ENCODE measurements at places on chromosomes 3 and 15.

- DNase-seq, result no peak
Observed at GRCh38 chr3:195154793-195155535, 116.0 kb downstream of the XXYLT1 start.

GRCh38 chr15:64423970-64424369 lies 36.3 kb downstream of the TRIP4 start:
- no peak for DNase-seq

DNA sequence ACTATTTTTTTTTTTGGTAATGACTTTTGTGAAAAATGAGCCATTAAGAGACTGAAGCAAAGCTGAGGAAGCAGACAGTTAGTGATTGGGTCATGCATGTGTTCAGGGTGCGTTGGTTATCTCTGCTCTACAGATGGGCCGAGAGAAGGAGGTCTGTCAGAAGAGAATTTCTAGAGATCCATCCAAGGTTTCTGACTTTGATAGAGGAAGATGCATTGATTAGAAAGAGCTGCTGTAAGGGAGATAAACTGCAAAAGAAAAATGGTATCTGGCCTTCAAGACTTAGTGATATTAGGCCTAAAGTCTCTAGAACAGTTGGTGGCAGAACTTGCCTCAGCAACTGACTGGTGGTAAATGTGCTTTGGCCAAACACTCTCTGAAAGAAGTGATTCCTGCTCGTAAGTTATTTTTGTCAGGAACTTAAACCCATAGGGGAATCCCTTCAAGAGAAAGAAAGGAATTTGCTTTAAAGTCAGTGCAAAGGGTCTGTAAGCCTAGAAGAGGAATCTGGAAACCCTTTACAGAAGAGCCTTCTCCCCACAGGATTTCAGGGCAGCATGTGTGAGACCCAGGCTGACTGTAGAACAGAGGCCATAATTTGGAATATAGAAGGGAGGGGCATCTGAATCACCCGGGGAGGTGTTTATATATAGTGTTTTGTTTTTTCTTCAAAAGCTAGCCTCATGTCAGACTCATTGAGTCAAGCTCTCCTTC lies 67.8 kb downstream of the OPA1 start:
- DNase-seq, result no peak

GRCh38 chr15:88106074-88106473 lies 150.5 kb downstream of the NTRK3 start:
- DNase-seq, result no peak

DNA sequence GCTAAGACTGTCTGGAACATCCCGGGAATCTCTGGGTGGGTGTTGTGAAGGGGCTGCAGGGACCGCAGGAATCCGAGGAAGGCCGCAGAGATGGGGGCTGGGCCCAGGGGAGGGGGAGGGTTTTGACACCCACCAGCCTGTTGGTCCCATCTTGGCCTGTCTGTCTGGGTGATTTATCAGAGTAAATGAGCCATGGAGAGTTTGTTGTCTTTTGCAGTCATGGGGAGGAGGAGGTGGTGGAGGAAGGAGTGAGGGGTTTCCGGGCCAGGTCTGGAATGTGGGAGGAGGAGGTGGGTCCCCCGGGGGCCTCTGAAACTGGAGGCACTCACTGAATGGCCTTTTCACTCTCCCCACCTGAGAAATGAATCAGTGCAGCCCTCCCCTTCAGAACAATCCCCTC lies 11.5 kb downstream of the SEMA3F start:
- no peak for DNase-seq

GRCh38 chr15:47304656-47305055 lies 412.6 kb upstream of the SEMA6D start:
- DNase-seq, result no peak

- DNase-seq, result no peak
Observed at GRCh38 chr3:134035836-134036235, 6.1 kb upstream of the SLCO2A1 start.

DNA sequence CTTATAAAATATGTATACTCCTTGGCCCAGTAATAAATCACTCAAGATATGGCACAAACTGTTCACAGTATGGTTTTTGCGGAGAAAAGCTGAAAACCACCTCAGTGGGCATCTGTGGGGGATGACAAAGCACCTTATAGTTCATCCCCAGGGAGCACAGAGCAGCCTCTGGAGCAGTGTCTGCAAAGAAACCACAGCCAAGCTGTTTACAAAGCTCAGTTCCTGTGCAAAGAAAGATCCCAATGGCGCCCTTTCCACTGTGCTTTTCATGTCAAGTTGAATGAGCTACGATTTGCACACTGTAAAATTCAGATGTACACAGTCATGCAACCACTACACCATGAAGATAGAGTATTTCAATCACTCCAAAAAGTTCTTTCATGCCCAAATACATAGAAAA lies 2.5 kb upstream of the EFCC1 start:
- DNase-seq, result no peak

GRCh38 chr15:25170113-25170731 lies 215.4 kb downstream of the SNRPN start:
- no peak for DNase-seq

DNA sequence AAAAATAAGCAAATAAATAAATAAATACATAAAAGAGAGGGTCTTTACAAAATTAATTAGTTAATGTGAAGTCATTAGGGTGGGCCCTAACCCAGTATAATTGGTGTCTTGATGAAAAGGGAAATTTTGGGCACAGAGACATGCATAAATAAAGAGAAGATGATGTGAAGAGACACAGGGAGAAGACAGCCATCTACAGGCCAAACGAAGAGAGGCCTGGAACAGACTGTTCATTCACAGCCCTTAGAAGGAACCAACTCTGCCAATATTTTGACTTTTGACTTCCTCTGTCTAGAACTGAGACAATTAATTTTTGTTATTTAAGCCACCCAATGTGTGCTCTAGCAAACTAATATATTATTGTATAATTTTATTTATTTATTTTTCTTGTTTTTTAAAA lies 29.6 kb upstream of the SELENOK start:
- no peak for DNase-seq

DNA sequence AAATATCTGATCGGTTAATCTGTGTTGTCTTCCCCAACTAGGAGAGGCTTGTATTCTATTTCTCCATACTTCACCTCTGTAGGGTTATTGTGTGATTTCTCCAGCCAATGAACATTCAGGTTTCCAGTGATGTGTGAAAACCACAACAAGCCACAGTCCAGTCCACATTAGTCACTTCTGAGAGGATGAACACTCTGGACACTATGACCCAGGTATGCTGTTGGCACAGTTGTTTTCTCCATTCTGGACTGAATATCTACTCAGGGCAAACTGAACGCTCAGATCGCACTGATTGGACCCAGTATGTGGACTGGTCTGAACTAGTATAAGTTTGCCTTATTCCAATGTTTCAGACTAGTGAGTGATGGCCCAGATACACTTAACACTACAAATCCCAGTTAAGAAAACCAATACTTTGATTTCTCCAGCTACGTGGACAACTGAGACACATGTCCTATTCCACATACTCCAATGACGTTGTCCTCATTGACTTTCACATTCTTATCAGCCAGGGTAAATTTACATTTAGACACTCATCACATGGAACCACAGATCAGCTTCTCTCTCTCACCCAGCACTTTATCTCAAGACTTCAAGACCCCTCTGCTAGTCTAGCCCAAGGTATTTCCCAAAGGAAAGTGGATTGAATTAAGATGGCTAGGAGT lies 587.4 kb upstream of the SGO1 start:
- DNase-seq, result no peak

DNA sequence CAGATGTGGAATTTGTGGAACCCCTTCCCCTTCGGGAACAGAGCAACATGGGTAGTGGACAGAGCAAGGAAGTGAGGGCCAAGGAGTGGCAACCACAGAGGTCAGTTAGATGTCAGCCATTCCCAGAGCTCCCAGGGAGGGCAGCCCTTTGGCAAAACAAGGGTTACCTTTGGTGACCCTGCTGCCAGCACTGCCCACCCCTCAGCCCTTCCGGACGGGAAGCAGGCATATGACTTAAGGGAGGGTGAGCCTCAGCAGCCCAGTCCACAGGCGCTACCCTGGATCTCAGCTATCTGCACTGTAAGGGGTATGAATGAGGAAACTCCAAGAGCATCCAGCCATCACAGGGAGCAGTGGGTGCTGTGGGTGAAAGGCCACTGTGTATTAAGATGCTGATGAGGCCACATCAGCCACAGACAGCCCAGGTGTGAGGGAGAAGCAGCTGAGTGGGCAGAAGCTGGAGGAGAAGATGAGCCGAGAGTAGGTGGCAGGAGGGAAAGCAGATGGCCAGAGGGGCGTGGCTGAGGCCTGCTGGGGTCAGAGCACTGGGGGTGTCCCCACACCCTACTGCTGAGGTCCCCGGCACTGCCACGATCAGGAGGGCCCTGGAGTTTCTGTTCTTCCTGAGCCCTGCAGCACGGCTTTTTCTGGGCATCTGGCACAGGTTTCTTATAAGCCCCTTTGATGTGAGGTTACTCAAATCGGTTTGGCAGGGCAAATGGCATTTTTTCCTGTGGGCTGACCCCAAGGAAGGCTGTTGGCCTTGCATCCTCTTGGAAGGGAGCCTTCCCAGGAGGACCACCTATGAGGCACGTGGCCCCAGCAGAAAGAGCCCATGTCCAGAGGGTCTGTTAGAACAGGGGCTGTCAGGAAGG lies 6.2 kb downstream of the PLA2G4D start:
- DNase-seq, result no peak

GRCh38 chr15:84604826-84605553 lies 4.2 kb downstream of the ZSCAN2 start:
- peak; percentile 37 for DNase-seq

GRCh38 chr3:57985176-57985983 lies 22.8 kb upstream of the FLNB start:
- no peak for DNase-seq

GRCh38 chr15:42411884-42412283 lies 52.6 kb downstream of the CAPN3 start:
- DNase-seq, result no peak

DNA sequence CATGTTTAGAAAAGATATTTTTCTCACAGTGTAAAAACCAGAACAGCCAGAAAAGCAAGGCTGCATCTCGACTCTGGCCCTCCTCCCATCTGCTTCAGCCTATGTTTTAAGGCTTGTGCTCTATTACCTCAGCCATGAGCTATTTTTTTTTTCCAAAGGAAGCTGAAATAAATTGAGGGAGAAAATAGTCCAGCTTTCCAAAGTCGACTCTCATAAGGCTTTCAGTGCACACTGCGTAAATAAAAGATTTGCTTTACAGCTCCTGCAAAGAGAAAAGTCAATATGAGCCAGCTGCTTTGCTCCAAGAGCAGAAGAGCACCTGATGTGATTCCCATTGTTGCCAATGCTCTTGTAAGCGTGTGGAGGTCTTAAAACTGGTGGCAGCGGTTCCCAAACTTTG lies 26.7 kb downstream of the SCG3 start:
- DNase-seq, result no peak

DNA sequence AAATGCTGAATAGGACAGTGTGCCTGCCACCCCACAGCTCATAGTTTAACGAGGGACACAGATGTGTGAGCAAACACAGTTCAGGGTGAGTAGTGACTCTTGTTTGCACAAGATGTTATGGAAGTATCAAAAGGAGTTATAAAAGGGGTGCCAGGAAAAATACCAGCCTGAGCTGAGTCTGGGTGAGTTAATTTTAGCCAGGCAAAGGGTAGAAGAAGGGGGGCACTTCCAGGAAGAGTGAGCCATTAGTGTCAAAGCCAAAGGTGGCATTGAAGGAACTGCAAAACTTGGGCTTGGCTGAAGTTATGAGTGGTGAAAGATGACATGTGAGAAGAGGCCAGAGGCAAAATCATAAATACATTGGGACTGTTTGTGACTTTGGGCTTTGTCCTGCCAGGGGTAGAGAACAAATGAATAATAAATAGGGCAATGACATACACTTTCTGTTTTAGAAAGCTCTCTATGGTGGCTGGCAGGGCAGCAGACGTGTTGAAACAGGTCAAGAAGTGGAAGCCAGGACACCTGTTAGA lies 1.9 kb upstream of the SPPL2A start:
- no peak for DNase-seq

DNA sequence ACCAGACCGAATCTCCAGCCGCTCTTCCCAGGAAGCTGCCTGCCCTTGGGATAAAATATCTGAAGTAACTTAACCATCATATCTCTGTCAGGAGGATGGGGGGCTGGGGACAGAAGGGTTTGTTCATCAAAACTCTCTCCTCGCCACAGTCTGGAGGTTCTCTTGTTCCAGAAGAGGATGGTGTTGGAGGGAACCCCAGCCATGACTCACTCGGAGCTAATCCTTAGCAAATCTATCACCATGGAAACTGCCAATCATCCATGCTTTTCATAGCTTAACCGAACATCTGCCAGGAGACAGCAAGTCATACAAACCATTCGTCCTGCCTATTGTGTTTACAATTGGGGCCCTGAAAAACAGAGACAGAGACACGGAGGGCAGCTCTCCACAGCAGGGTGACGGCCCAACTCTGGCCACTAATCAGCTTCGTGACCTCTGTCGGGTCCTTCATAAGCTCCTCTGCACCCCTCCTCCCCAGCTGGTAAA lies 73.8 kb upstream of the HEG1 start:
- no peak for DNase-seq

GRCh38 chr3:194274424-194275085 lies 76.6 kb downstream of the CPN2 start:
- DNase-seq, result no peak

- no peak for DNase-seq
Observed at GRCh38 chr3:169250000-169250399, 413.5 kb downstream of the MECOM start.
